Endothelial cell (in vitro differentiated cells): ENCODE measurements at places on chromosomes 5 and 9. TPM values are rescaled to one million over a fixed set of nuclear protein-coding genes. Genes with fewer than 3 reads are reported as not detected.

DNA sequence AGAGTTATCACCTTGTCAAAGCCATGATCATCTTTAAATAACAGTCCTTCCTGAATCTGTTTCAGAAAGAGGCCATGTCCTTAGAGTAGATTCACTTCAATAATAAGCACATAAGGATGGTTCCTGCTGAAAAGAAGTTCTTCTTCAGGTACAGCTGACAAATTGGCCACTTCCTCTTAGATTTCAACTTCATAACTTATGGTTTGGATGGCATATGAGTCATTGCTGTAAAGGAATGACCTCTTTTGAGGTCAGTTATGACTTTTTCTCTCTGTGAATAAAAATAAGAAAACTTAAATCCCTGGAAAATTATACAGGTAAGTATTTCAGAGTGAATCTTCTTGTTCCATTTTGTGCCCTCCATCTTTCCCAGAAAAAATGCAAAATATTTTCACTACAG, 555.3 kb upstream of the ZNF462 start:
- H3K36me3 ChIP-seq: no peaks in the 10 kb centered on the region
- H3K27me3 ChIP-seq: no peaks in the 10 kb centered on the region
- H3K4me1 ChIP-seq: no peaks in the 10 kb centered on the region
- no peak overlapping the region for H3K4me3 ChIP-seq

- H3K4me1 ChIP-seq: peaks cover 47% of the 10 kb centered on the region
- DNase-seq: no peak
- peaks cover 28% of the 10 kb centered on the region for H3K36me3 ChIP-seq
Measured at GRCh38 chr5:76674330-76675066, 41.4 kb upstream of the F2R start.

GRCh38 chr5:58404734-58405133, 55.2 kb downstream of the PLK2 start:
- no peaks in the 10 kb centered on the region for H3K36me3 ChIP-seq
- no peak overlapping the region for H3K4me3 ChIP-seq
- no peak overlapping the region for H3K27ac ChIP-seq
- peaks cover 14% of the 10 kb centered on the region for H3K4me1 ChIP-seq

DNA sequence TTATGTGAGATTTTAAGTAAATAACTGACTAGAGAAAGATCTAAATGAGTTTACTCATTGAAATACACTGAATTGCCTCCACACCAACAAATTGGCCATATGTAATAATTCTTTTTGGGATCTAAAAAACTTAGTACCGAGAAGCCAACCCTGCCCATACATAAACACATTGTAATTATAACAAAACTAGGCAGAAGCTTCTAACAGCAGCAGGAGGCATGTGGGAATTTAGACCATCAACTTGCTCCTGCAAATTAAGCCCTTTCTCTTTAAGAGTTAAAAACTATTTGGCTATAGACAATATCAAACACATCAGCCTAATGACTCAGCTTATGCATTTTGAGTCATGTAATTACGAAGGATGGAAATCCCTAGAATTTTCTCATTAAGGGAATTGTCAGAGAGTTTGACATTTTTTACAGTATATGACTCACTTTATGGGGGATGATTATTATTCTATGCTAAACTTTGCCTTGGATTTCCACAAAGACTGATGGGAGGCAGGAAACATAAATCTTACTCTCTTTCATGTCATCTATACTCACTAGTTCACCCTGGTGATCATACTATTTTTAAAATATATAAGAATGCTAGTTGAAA, 1.0 kb downstream of the IL7R start:
- H3K36me3 ChIP-seq: no peaks in the 10 kb centered on the region
- H3K27me3 ChIP-seq: peaks cover 1% of the 10 kb centered on the region
- H3K27ac ChIP-seq: no peak overlapping the region
- DNase-seq: no peak

- peak; percentile 16 for DNase-seq
- peaks cover 5% of the 10 kb centered on the region for H3K36me3 ChIP-seq
- H3K27ac ChIP-seq: peak overlapping the region; percentile 72
- H3K4me3 ChIP-seq: peak overlapping the region; percentile 92
Measured at GRCh38 chr5:138033386-138033808, 518 bp upstream of the FAM13B start.

- H3K4me1 ChIP-seq: no peaks in the 10 kb centered on the region
- H3K27ac ChIP-seq: no peak overlapping the region
- H3K27me3 ChIP-seq: peaks cover 2% of the 10 kb centered on the region
- no peaks in the 10 kb centered on the region for H3K36me3 ChIP-seq
- H3K4me3 ChIP-seq: no peak overlapping the region
- no peak for DNase-seq
Measured at GRCh38 chr9:86763791-86764190, 183.5 kb downstream of the GAS1 start.

DNA sequence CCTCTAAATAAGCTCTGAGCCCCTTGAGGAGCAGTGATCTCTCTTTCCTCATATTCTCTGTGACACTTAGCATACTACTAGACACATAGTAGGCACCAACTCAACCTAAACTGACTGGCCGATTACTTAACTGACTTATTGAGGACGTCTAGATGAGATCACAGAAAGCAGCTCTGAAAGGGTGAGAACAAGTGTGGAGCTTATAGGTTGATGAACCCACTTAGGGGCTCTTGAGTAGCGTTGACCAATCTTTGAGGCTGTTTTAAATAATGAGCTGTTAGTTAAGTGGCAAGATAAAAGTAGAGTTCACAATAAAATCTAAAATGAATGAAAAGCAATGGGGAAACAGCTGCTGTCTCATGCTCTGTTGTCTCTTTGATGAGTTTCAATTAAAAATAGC, 124.7 kb upstream of the TNPO1 start:
- H3K27me3 ChIP-seq: peaks cover 1% of the 10 kb centered on the region
- H3K27ac ChIP-seq: no peak overlapping the region
- no peaks in the 10 kb centered on the region for H3K36me3 ChIP-seq
- no peak for DNase-seq

Gene PRUNE2
- 6.7 TPM for total RNA-seq
